ENCODE measurements at places on chromosomes 12 and 14.

GRCh38 chr12:91778091-91778832 is 367.4 kb downstream of the BTG1 start:
- DNase-seq, result no peak

- no peak for DNase-seq
These were observed 47.8 kb downstream of the MDM2 start for GRCh38 chr12:68855771-68856170.

DNA sequence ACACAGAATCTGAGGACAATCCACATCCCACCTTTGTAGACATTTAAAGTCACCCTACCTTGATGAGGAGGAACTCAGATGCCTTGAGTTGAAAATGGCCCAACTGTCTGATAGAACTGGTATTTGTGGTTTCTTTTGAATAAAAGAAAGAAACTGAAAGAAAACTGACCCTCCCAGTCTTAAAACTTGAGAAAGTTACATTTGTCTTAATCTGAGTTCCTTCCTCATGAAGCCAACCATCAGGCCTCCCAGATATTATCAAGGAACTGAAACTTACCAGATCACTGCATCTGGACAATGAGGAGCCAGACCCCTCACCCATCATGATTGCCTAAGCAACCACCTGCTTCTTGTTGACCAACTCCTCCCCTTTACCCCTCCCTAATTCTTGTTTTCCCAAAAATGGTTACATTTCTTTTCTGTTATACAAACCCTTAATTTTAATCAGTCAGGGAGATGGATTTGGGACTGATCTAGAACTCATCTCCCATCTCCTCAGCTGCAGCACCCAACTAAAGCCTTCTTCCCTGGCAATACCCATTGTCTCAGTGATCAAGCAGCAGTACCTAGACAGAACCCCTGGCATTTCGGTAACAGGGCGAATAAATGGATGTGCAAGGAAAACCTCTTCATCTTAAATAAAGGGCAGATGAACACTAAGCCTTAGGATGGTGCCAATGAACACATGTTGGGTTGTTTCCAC is 72.0 kb upstream of the RESF1 start:
- no peak for DNase-seq

DNA sequence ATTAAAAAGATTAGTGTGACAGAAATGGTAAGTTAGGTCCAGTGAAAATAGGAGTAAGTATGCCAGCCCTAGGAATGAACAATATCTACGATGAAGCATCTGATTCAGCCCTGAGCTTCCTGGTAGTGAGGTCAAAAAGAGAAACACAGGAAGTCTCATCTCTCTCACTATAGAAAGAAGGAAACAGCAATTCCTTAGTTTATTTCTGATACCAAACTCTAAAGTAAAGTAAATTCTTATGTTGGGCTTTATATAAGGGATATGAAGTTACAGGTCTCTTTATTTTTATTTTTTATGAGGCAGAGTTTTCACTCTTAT is 76.7 kb upstream of the RFLNA start:
- DNase-seq, result no peak

- peak; percentile 17 for DNase-seq
These were observed 20.0 kb downstream of the CKAP4 start for GRCh38 chr12:106227641-106228319.

DNA sequence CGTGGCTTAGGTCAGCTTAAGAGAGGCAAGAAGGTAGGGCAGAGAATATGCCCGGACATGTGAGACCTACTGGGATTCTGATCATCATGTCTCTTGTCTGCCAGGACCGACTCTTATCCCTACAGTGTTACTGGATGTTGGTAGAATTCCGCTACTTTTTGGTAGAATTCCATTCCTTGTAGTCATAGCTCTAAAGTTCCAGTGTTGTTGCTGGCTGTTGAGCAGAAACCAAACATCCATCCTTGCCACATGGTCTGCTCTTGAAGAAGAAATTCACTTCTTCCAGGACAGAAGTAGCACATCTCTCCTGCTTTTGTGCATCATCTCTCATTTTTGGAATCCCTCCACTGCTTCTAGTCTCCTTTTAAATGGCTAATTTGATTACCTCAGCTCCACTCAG is 453.7 kb downstream of the RPL10L start:
- DNase-seq, result no peak

All from activated T-helper 1 cell treated with anti-CD3 and anti-CD28 coated beads, Interleukin-2, amount 50 U/mL, for 16 hours (primary cell).